ENCODE measurements at places on chromosomes 2 and 18. TPM values are rescaled to one million over a fixed set of nuclear protein-coding genes. Genes with fewer than 3 reads are reported as not detected.

Gene CHCHD5
- 19.5 TPM for total RNA-seq

GRCh38 chr18:25360301-25360899, 8.4 kb upstream of the ZNF521 start:
- H3K27ac ChIP-seq, result no peak overlapping the region
- no peaks in the 10 kb centered on the region for H3K4me1 ChIP-seq
- no peaks in the 10 kb centered on the region for H3K36me3 ChIP-seq
- H3K4me3 ChIP-seq, result no peak overlapping the region
- H3K27me3 ChIP-seq, result no peaks in the 10 kb centered on the region

- no peak overlapping the region for H3K27ac ChIP-seq
- H3K4me3 ChIP-seq, result no peak overlapping the region
- H3K36me3 ChIP-seq, result no peaks in the 10 kb centered on the region
- no peaks in the 10 kb centered on the region for H3K27me3 ChIP-seq
- H3K4me1 ChIP-seq, result no peaks in the 10 kb centered on the region
Measured at GRCh38 chr2:30662268-30663131, 144.7 kb downstream of the CAPN13 start.

Gene FHOD3
- 13.1 TPM for total RNA-seq

- no peaks in the 10 kb centered on the region for H3K36me3 ChIP-seq
- no peak overlapping the region for H3K4me3 ChIP-seq
Measured at GRCh38 chr2:207330912-207331311, 165.2 kb upstream of the KLF7 start.

DNA sequence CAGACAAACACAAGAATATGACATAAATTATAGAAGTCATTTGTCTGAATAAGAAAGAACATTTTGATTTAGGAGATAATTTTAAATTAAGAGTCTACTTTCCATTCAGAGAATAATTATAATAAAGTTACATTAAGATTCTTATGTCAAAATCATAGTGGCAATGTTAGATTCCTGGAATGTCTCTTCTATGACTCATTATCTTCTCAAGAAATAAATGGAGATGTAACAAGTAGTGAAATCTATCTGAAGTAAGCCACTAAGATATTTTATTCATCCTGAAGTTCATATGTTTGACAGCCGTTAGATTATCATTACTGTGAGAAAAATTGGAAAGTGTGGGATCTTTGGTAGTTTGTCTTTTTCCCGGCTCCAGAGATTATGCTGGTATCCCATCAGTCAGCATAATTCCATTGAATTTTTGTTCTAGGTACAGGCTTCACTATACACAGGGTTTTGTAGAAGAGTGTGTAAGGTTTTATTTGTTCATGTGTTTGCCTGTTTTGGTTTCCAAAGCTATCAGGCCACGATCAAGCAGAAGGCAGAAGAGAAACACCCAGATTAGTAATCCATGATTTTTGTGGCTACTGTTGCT, 1246.6 kb upstream of the LRRTM1 start:
- no peak overlapping the region for H3K4me3 ChIP-seq
- no peaks in the 10 kb centered on the region for H3K36me3 ChIP-seq
- no peak overlapping the region for H3K27ac ChIP-seq
- DNase-seq, result no peak
- no peaks in the 10 kb centered on the region for H3K4me1 ChIP-seq
- H3K27me3 ChIP-seq, result no peaks in the 10 kb centered on the region

- DNase-seq, result no peak
- no peaks in the 10 kb centered on the region for H3K36me3 ChIP-seq
- H3K27me3 ChIP-seq, result no peaks in the 10 kb centered on the region
- no peaks in the 10 kb centered on the region for H3K4me1 ChIP-seq
- H3K27ac ChIP-seq, result no peak overlapping the region
Measured at GRCh38 chr2:54514822-54515569, 58.9 kb downstream of the SPTBN1 start.

DNA sequence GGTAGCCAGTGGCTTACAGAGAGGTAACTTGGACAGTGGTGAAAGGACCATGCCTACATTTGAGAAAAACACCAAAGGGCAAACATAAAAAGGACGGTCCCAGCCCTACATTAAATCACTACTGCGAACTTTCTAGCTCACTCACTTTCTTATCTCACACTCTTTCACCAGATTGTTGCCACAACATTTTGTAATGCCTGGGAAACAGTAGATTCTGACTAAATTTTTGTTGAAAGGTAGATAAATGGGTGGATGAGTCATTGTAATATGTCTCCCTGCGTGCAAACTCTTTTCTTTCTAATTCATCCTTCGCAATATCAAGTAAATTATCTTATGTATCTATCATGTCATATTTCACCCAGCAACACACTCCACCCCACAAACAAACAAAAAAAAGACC, 192.2 kb downstream of the IRS1 start:
- H3K4me1 ChIP-seq, result no peaks in the 10 kb centered on the region
- no peak overlapping the region for H3K4me3 ChIP-seq
- DNase-seq, result no peak
- no peaks in the 10 kb centered on the region for H3K36me3 ChIP-seq

- no peak for DNase-seq
- no peak overlapping the region for H3K27ac ChIP-seq
- H3K4me1 ChIP-seq, result no peaks in the 10 kb centered on the region
Measured at GRCh38 chr2:226605642-226606041, 194.0 kb downstream of the IRS1 start.

DNA sequence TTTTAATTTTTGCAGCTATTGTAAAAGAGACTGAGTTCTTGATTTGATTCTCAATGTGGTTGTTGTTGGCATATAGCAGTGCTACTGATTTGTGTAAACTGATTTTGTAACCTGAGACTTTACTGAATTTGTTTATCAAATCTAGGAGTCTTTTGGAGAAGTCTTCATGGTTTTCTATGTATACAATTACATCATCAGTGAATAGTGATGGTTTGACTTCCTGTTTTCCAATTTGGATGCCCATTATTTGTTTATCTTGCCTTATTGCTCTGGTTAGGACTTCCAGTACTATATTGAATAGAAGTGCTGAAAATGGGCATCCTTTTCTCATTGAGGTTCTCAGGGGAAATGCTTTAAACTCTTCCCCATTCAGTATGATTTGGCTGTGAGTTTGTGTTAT, 99.7 kb downstream of the GULP1 start:
- no peaks in the 10 kb centered on the region for H3K27me3 ChIP-seq
- H3K27ac ChIP-seq, result no peak overlapping the region
- H3K4me3 ChIP-seq, result no peak overlapping the region
- H3K4me1 ChIP-seq, result no peaks in the 10 kb centered on the region

- no peak overlapping the region for H3K27ac ChIP-seq
- H3K4me3 ChIP-seq, result no peak overlapping the region
- H3K4me1 ChIP-seq, result no peaks in the 10 kb centered on the region
- no peaks in the 10 kb centered on the region for H3K27me3 ChIP-seq
- DNase-seq, result no peak
- no peaks in the 10 kb centered on the region for H3K36me3 ChIP-seq
Measured at GRCh38 chr2:23422089-23423061, 37.4 kb downstream of the KLHL29 start.

- no peak overlapping the region for H3K4me3 ChIP-seq
- H3K27ac ChIP-seq, result no peak overlapping the region
- H3K27me3 ChIP-seq, result no peaks in the 10 kb centered on the region
- no peak for DNase-seq
Measured at GRCh38 chr2:13508671-13509070, 791.9 kb downstream of the TRIB2 start.

- H3K27me3 ChIP-seq, result no peaks in the 10 kb centered on the region
- H3K4me3 ChIP-seq, result peak overlapping the region; percentile 14
- H3K4me1 ChIP-seq, result peaks cover 3% of the 10 kb centered on the region
- no peaks in the 10 kb centered on the region for H3K36me3 ChIP-seq
- peak overlapping the region; percentile 81 for H3K27ac ChIP-seq
- DNase-seq, result no peak
Measured at GRCh38 chr2:105576050-105576439, 168.7 kb upstream of the NCK2 start.

Gene DSG2
- total RNA-seq, result 14.1 TPM

DNA sequence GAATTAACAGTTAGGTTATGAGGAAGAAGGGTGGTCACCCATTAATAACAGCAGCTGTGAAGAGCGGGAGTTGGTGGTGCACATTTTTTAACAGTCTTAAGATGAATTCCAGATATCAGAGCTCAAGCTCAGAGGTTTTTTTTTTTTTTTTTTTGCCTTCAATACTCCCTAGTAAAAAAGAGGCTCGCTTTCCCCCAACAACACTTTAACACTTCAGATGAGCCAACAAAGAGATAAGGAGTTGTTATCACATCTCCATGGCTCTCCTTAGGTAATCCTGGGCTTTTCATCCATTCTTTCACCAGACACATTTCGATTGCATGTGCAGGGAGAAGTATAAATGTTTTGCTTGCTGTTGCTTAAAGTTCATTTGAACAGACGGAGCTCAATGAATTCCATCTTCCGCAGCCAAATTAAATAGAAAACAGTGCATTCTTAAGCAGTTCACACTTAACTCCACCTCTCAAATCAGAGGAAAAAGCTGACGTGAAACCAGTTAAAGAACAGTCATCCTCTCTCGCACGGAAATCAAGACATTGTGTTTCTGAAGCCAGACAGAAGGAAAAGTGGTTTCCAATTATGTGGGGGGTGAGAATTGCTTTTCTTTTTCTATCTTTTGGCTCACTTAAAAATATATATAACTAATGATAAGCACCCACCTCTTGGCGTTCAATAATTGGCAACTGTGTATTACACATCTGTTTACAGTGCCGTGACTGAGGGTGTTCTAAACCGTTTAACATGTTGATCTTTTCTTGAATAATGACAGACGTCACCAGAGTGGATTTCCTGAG, 118.2 kb downstream of the ZNF521 start:
- no peak for DNase-seq
- peaks cover 20% of the 10 kb centered on the region for H3K4me1 ChIP-seq
- peak overlapping the region; percentile 15 for H3K4me3 ChIP-seq
- peak overlapping the region; percentile 62 for H3K27ac ChIP-seq

GRCh38 chr2:235670974-235671787, 177.3 kb downstream of the AGAP1 start:
- DNase-seq, result no peak
- H3K4me1 ChIP-seq, result peaks cover 2% of the 10 kb centered on the region
- H3K27ac ChIP-seq, result peak overlapping the region; percentile 69

GRCh38 chr2:69483024-69483423, 45.8 kb upstream of the NFU1 start:
- no peak overlapping the region for H3K27ac ChIP-seq
- H3K4me3 ChIP-seq, result no peak overlapping the region
- H3K4me1 ChIP-seq, result no peaks in the 10 kb centered on the region
- DNase-seq, result no peak
- H3K27me3 ChIP-seq, result no peaks in the 10 kb centered on the region

DNA sequence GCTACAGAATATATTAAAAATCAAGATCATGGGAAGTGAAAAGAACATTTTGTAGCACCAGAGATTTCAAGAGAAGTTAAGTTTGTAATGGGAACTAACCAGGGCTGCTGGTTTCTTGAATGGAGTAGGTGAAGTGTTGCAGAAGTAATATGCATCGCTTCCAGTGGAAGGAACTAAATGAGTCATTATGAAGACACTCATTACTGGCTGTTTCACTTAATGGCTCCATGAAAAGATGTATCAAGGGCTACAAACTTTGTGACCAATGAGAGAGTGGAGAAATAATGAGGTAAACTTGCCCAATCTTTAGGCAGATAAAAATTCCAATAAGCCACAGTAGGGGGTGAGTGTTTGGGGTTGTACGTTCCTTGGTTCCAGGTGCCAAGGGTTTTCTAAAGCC, 380.4 kb upstream of the POU3F3 start:
- no peak for DNase-seq
- H3K36me3 ChIP-seq, result no peaks in the 10 kb centered on the region
- no peaks in the 10 kb centered on the region for H3K27me3 ChIP-seq
- H3K27ac ChIP-seq, result no peak overlapping the region

GRCh38 chr2:32375228-32375892, 18.5 kb downstream of the BIRC6 start:
- no peak overlapping the region for H3K4me3 ChIP-seq

DNA sequence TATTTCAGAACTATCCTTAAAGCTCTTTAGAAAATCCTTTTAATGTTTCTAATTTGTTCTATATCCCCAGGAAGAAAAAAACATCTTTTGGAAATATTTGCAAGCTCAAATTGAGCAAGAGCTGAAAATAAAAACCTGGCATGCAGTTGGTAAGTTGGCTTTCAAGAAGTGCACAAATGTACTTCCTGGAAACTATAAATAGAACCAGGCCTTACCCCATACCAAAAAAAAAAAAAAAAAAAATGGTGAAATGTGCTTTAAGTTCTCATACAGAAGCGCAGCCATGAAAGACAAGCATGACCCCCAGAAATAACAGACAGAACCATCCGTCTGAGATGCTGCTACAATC, 178.5 kb downstream of the HDAC4 start:
- no peaks in the 10 kb centered on the region for H3K36me3 ChIP-seq
- peak overlapping the region; percentile 81 for H3K27ac ChIP-seq
- H3K4me3 ChIP-seq, result peak overlapping the region; percentile 50
- DNase-seq, result no peak

Gene CABLES1
- 18.1 TPM for total RNA-seq

DNA sequence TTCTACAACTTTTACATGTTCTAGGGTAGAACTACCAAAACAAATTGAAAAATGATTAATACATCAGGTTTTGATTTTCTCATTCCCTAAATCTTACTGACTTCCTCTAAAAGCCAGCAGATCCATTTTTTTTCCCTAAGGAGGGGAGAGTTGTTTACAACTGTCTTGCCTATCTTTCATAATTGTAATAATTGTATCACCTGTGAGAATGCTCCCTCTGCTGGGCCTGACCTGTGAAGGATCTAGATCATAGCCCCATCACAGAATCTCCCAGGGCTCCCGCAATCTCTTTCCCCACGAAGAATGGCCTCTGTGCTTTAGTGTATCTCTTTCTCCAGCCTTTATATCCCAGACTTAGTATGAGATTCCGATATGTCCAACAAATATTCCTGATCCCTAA, 9.1 kb downstream of the LOXL3 start:
- no peak for DNase-seq
- no peaks in the 10 kb centered on the region for H3K36me3 ChIP-seq
- H3K27me3 ChIP-seq, result no peaks in the 10 kb centered on the region
- H3K27ac ChIP-seq, result no peak overlapping the region

- H3K4me1 ChIP-seq, result peaks cover 8% of the 10 kb centered on the region
- no peak for DNase-seq
- H3K27ac ChIP-seq, result peak overlapping the region; percentile 56
- H3K4me3 ChIP-seq, result no peak overlapping the region
- no peaks in the 10 kb centered on the region for H3K27me3 ChIP-seq
- peaks cover 5% of the 10 kb centered on the region for H3K36me3 ChIP-seq
Measured at GRCh38 chr2:120108049-120108448, 95.2 kb downstream of the EPB41L5 start.

DNA sequence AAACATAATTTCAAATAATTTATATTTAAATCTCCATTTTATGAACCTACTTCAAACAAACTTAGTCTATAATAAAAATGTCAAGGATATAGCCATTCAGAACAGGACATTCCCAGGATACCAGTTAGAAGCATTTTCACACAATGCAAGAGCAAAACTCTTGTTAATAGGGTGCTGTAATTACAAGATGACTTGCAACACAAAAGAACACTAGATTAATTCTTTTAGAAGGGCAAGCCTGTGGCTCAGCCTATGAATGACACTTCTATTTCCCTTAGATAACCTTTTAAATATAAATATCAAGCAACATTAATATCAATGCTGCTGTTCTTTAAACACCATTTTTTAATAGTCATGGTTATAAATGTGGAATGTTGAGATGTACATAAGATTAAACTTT, 157.9 kb upstream of the SCN7A start:
- H3K27ac ChIP-seq, result no peak overlapping the region
- no peak for DNase-seq
- H3K27me3 ChIP-seq, result no peaks in the 10 kb centered on the region
- no peak overlapping the region for H3K4me3 ChIP-seq

- H3K4me1 ChIP-seq, result no peaks in the 10 kb centered on the region
- H3K36me3 ChIP-seq, result no peaks in the 10 kb centered on the region
- no peak for DNase-seq
- H3K4me3 ChIP-seq, result no peak overlapping the region
- H3K27ac ChIP-seq, result no peak overlapping the region
- H3K27me3 ChIP-seq, result no peaks in the 10 kb centered on the region
Measured at GRCh38 chr18:47500930-47501329, 249.5 kb upstream of the SKOR2 start.
